ENCODE measurements at places on chromosomes 5 and 9.

DNA sequence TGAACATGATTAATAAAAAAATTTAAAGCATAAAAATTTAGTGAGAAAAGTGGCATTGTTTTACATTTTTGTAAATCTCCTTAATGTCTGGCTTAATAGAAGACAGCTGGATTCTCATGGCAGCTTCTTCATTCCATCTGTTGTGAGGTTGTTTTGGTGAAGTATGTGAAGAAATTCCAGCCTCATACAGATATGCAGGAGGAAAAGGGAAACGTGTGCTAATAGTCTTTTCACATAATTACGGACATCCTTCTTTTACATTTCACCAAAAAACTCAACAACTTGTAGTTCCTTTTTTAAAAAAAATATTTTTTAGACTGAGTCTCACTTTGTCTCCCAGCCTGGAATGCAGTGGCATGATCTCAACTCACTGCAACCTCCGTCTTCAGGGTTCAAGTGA is 46.9 kb downstream of the HACD4 start:
- no peak for ATAC-seq

DNA sequence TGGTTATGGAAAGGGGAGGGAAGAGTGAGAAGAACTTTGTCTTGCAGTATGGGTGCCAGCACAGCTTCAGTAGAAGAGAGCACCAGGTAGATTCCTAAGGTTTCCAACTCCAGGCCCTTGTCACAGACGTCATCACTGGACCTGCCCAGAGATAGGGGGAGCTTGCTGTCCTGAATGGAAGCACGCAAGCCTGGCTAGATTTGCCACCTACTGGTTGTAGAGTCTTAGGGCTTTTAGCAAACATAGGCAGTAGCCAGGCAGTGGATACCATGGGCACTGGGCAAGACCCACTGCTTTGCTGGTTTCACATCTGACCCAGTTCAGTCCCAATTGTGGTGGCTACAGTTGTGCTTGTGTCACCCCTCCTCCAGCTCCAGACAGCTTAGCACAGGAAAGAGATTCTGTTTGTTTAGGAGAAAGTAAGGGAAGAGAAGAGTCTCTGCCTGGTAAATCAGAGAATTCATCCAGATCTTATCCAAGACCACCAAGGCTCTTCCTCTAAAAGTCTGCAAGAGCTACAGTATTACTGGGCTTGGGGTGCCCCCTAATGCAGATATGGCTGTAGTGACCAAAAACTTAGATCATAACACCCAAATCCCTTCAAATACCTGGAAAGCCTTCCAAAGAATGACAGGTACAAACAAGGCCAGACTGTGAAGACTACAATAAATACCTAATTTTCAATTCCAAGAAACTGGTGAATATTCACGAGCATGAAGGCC is 158.9 kb downstream of the HINT1 start:
- no peak for ATAC-seq

DNA sequence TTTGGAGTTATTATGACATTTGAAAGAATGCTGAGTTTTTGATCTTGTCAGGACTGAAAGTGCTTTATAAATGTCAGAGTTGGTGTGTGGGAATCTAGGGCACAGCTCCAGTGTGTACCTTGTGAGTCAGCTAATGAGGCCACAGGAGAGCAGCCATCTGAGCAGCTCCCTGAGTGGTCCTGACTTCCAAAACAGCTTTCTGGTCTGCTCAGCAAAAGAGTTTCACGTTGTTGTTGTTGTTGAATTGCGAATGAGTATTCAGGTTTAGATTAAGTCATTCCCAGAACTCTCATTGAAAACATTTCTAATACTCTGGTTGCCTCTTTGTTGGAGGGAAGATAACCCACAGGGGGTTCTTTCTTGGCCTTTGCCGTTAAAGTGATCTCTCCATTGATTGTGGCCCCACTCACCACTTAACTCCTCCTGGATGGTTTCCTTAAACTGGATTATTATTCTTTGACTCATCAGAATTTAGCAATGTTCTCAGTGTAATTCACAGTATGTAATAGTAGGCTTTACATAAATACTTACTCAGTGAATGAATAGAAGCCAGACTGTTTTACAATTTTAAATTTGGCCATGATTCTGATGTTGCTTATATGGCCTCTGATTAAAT is 125.1 kb upstream of the SGCD start:
- ATAC-seq: no peak

DNA sequence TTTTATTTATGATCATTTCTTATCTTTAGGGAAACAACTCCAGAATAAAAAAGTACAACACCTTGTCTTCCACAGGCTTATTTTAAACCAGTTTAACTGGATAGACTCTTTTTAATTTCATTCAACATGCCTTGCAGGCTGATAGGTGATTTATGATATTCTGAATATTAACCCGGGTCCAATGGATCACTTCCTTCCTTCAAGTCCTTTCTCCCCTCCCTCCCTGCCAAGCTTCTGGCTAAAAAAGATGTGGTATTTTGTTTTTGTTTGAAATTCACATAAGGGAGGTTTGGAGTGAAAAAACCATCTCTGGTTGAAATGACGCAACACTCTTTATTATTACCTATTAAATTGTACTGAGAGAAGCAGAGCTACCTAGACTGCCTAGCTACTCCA is 265.3 kb downstream of the MLLT3 start:
- ATAC-seq: peak; percentile 49

DNA sequence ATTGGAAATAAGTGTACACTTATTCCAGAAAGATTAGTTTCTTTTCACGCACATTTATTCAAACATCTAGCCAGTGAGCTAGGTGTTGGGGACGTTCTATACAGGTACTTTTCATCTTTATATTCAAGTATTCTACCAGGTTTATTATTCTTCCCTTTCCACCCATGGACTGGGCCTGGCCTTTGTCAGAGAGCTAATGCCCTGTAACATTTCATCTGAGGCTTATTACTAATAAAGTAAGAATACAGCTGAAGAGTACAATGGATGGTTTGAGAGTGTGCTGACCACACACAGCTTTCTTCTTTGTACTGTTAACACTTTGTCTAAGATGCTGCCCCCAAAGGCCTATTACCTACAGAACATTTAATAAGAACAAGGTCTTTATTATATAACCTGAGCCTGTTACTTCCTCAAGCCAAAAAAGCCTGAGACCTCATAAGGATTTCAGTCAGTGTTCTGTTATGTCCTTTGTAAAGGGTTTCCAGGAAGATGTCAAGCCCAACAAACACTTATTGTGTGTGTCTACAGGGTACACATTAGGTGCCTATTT is 93.5 kb downstream of the ZNF608 start:
- ATAC-seq: no peak

- ATAC-seq: peak; percentile 66
Observed at GRCh38 chr9:34628656-34629490, at the start of gene ARID3C. Gene ARID3C, minus strand, starts transcription at chr9:34629066. Its CDS starts 1,052 bp downstream, at chr9:34628014.

- no peak for ATAC-seq
Observed at GRCh38 chr9:128043467-128043868, 23.7 kb downstream of the NAIF1 start.

DNA sequence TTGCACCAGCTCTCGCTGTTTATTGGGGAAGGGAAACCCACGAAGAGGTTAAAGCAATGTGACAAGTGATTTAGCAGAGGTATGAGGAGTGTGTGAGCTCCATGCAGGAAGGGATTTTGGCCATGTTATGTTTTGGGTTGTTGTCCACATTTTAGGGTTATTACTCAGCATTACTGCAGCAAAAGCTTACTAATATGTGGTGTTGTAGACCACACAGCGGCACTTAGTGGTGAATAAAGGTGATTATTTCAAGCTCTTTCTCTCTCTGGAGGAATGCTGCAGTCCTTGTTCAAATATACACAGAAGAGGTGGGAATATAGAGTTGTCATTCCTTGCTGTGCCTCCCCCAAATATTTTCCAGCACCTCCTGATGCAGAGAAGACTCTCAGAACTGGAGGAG is 29.7 kb upstream of the AKNA start:
- no peak for ATAC-seq

DNA sequence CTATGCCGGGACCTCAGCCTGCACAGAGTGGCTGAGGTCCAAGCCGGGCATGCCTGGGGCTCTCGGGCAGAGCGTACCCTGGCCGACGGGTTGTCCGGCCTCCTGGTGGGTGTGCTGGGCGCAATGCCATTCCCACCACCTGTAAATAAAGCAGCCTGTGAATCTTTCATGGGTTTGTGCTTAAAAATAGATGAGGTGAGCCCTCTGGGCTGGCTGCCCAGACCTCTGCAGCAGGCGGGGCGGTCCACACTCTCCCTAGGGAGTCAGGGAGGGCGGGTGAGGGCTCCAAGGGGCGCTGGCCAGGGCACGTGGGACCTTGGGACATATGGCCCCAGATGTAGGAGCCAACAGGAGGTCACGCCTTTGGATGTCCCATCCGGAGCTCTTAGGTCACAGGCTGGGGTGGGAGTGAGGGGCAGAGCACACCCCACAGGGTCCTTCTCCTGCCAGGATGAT is 3.6 kb upstream of the AGPAT2 start:
- no peak for ATAC-seq

DNA sequence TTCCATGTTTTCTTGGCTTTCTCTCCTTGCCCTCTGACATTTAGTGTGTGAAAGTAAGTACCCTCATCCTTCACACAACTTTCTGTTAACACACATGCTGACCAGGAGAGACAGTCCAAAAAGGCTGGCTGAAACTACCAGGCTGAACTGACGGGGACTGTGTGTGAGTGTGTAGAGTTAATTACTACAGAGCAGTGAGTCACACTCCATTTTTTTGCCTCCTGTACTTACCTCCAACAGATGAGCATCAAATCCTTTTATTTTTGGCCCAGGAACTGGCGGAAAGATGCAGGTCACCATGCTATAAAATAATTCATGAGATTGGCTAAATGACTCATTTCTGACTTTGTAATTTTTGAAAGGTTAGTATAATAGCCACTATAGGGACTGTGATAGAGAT is 20.2 kb upstream of the AGXT2 start:
- no peak for ATAC-seq

- ATAC-seq: no peak
Observed at GRCh38 chr5:3265131-3265885, 330.3 kb upstream of the IRX1 start.

- ATAC-seq: no peak
Observed at GRCh38 chr9:135550344-135550918, 4.5 kb downstream of the OBP2A start.

DNA sequence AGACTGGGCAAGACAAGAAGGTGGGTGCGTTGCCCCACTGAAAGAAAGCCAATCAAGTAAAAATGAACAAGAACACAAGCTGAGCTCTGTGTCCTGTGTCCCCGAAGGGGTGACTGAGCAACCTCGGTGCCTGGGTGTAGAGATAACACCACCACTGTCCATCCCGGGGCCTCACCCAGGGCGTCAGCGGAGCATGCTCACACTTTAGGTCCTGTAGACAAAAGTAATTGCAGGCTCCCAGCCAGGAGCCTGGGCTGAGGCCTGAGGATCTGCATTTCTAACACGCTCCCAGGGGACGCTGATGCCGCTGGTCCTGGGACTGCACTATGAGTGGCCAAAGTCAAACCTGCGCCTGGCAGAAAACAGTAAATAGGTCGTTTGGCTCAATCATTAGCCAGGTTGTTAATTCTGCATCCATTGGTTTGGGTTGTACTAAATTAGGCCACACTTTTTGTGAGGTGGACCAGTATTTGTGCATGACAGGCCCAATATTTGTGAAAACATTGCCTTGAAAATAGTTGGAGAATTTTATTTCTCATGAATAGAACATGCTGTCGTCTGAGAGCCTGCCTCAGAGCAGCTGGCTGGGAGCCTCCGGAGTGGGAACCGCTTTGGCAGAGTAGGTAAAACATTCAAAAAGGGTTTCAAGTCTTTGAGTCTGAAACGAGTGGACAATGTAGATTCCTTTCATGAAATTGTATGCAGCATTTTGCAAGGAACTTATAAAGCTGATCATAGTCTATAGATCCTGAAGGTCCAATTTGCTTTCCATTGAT is 38.3 kb downstream of the ANKRD33B start:
- no peak for ATAC-seq

DNA sequence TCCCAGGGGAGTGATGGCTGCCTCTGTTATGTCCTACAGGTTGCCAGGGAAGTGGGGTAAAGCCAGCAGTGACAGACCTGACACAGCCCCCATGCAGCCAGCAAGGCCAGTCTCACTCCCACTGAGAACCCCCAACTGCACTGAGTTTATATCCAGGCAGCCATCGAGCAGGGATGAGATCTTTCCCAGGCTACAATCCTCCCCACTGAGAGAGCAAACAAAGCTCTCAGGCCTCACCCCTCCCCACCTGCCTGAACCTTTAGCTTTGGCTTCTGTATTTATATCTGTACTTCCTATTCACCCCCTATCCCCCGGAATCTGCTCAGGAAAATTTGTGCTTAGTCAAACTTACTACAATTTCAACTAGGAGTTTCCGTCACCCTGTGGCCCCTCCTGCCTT is 284.1 kb downstream of the FAM170A start:
- ATAC-seq: no peak

- ATAC-seq: no peak
Observed at GRCh38 chr5:6713274-6714225, at the start of gene TENT4A. Gene TENT4A, plus strand, starts transcription at chr5:6713432. Its CDS starts 552 bp downstream, at chr5:6713984.

DNA sequence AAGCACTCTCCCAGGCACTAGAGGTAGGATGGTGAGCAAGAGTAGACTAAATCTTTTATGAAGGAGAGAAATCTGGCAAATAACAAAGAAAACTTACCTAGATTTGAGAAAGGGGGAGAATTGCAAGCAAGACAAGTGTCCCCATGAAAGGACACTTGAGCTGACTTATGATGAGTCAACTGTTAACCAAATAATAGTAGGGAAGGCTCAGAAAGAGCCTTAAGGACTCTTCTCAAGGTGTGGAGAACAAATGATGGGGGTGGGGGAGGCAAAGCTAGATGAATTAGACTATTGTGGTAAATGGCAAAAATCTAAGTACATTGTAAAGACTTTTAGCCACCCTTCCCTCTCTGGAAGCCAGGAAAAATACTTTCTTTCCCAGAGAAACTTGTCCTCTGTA is 77.6 kb upstream of the RASA1 start:
- ATAC-seq: no peak

- no peak for ATAC-seq
Observed at GRCh38 chr5:34868791-34869190, 29.8 kb downstream of the TTC23L start.

GRCh38 chr5:144331361-144331760 is 160.7 kb downstream of the KCTD16 start:
- no peak for ATAC-seq

- ATAC-seq: no peak
Observed at GRCh38 chr9:83986195-83986594, 5.6 kb downstream of the RMI1 start.

GRCh38 chr5:162128117-162128516 is 60.5 kb downstream of the GABRG2 start:
- no peak for ATAC-seq

GRCh38 chr5:158848634-158849033 is 251.1 kb downstream of the EBF1 start:
- no peak for ATAC-seq

GRCh38 chr9:227860-228259 is 13.2 kb downstream of the DOCK8 start:
- no peak for ATAC-seq

- no peak for ATAC-seq
Observed at GRCh38 chr9:77975806-77976205, 55.8 kb downstream of the GNAQ start.

GRCh38 chr9:27157097-27157496 is 48.1 kb downstream of the TEK start:
- no peak for ATAC-seq

DNA sequence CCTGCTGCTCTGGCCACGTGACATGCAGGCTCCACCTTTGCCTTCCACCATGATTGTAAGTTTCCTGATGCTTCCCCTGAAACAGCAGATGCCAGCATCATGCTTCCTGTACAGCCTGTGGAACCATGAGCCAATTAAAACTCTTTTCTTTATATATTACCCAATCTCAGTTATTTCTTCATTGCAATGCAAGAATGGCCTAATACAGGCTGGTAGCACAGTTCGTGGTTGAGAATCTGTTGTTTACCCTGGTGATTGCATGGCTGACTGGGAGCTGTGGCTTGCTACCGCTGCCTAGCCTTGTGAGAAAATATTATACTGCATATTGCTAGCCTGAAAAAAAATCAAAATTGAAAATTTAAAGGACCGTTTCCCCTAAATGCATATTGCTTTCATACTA is 44.8 kb upstream of the PTPN3 start:
- ATAC-seq: no peak

All from esophagus mucosa (tissue), 1 donor.